ENCODE measurements at places on chromosomes 5 and 9.

DNA sequence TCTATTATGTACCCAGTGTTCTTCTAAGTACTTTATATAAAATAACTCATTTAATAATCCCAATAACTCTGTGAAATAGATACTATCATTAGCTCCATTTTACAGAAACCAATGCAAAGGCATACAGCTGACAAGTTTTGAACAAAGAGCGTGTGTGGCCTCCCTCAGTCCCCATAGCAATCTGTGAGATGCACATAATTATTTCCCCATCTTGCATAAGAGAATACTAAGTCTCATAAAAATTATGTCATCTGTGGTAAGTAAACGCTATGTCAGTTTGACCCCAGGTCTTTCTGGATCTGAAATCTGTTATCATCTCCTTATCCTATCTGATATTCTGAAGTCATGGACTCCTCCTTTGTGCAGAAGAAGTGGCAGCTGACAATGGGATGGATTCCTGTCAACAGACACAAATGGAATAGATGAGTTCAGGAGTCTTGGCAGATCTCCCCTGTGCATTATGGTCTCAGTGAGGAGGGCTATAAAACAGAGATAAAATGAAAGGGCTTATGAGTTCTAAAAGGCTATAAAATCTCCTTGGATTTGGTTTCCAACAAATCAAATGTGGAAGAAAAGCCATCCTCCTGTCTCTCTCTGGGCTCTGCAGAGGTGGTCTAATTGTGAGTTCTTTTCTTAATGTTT, 162.5 kb upstream of the TLE4 start:
- DNase-seq: no peak

DNA sequence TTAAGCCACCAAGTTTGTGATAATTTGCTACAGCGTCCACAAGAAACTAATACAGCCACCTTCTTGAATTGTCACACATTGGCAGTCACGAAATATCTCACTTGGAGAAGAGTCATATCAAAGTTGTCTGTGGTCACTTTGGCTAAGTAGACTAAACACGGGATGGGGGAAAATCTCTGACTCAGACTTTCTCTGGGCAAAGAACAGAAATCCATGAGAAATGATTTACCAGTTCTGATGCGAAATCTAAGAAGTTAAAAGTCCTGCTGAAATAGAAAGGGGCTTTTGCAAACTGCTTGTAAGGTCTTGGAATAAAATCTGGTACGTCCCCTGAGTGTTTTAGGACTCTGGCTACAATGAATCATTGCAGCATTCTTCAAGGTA, 158.4 kb downstream of the COL23A1 start:
- peak; percentile 91 for DNase-seq

DNA sequence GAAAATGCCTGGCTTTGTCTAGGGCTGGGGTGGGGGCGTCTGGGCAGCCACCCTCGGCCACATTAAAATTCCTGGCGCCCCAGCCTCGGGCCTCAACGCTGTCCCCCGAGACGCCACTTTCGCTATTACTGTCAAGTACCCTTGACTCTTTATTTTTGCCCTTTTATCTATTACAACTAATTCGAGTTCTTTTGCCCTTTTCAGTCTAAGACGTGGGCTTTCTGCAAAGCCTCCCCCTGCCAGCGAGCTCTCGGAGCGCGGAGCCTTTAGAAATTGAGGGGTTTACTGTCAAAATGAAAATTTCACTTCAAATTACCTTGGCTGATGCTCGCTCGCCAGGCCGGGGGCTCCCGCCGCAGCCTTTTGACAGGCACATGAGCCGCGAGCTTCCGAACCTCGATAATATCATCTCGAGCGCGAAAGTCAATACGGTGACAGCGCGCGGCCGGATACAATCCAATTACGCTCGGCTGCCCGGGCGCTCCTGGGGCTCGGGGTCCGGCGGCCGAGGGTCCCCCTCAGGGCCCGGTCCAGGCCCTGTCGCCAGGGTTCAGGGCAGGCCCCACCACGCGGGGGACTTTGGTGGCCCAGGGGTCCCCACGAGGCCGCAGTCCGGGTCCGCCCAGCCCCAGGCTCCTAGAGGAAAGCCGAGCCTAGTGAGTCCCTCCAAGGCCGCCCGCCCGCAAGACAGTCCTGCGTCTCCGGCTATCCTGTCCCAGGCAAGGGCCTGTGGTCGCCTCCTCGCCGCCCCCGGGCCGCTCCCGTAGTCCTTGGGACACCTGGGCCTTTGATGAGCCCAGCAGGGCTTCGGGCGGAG, 6.7 kb downstream of the IRX4 start:
- DNase-seq: no peak

GRCh38 chr5:38453506-38453905, 102.9 kb downstream of the LIFR start:
- DNase-seq: no peak

DNA sequence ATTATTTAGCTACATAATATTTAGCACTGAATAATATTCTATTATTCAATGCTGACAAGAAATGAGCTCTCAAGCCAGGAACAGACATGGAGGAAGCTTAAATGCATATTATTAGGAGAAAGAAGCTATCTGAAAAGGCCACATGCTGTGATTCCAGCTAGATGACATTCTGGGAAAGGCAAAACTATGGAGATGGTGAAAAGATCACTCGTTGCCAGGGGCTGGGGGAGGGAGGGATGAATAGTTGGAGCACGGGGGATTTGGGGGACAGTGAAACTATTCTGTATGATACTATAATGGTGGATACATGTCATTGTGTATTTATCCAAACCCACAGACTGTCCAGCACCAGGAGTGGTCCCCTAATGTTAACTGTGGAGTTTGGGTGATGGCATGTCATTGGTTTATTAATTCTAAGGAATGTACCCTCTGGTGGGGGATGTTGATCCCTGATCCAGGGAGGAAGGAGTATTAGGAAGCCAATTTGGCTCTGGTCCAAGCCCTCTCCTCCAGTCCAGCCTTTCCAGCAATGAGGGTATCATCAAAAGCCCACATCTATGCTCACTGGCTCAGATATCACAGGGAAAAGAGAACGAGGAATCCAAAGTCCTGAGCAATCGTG, 162.5 kb downstream of the COL23A1 start:
- no peak for DNase-seq

DNA sequence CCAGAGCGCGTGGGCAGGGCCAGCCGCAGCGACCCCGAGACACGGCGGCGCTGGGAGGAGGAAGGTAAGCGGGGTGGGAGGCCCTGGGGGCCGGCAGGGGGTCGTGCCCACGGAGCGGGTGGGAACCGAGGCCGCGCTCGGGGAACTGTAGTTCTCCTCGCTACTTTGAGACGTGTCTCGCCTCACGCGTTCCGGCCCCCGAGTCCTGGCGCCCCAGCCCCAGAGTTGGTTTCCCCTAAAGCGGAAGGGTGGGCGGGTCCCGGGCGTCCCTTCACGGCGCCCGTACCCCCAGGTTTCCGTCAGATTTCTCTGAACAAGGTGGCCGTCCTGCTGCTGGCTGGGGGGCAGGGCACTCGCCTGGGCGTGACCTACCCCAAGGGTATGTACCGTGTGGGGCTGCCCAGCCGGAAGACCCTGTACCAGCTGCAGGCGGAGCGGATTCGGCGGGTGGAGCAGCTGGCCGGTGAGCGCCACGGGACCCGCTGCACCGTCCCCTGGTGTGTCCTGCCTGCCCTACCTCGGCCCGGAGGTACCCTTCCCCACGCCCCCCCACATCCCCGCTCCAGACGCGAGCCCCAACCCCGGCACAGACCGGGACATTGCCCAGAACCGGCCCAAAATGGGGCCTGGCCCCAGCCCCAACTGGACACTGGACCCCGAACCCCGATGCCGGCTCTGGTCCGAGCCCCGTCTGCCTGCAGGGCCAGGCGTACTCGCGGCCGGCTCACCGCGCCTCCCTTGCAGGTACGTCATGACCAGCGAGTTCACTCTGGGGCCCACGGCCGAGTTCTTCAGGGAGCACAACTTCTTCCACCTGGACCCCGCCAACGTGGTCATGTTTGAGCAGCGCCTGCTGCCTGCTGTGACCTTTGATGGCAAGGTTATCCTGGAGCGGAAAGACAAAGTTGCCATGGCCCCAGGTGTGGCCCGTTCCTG, 709 bp downstream of the UAP1L1 start:
- peak; percentile 28 for DNase-seq
